ENCODE measurements at places on chromosomes 3 and 15.

GRCh38 chr15:82135638-82136037, 89.8 kb upstream of the MEX3B start:
- no peak for DNase-seq

- no peak for DNase-seq
Observed at GRCh38 chr15:50415752-50416404, 8.3 kb upstream of the USP8 start.

- no peak for DNase-seq
Observed at GRCh38 chr3:22606461-22606860, 596.7 kb upstream of the UBE2E2 start.

DNA sequence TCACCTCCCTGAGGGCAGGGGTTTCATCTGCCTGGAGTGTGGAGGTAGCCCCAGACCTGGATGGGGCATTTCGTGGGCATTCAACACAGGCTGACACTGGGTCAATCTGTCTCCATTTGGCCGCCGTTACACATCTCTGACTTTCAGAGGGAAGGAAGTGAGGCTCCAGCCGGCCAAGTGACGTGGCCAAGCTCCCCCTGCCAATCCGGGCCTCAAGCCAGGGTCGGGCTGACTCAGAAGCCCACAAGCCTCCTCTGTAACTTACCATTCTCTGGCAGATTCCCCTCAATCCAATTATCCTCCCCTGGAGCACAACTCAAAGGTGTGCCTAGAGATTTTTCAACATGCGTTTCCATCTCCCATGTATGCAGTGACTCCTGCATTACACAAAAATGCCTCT, 227.6 kb downstream of the KLF13 start:
- DNase-seq = no peak

Measured in COLO829 (cell line).